Activated naive CD4-positive, alpha-beta T cell (primary cell): ENCODE measurements at places on chromosomes 5 and 9.
A peak's percentile ranks its signal among the peaks of the same experiment; 100 is the strongest.

DNA sequence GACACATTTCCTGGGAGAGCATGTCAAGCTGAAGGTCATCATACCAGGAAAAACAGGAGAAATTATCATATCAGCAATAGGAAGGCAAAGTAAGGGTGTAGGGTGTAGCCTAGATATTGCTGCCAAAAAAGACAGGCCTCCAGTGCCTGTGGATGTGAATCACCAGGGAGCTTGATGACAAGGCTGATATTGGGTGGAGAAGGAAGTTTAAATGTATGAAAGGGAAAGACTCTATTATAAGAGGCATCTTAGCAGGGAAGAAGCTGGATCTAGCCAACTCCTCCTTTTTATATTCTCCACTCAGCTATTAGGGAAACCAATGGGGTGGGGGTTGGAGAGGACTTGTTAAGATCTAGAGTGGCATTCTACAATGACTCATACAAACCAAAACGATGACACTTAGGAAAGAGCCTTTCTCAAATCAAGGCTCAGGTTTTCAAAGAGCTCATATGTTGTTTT is 13.4 kb upstream of the TXNDC8 start:
- no peak for DNase-seq

DNA sequence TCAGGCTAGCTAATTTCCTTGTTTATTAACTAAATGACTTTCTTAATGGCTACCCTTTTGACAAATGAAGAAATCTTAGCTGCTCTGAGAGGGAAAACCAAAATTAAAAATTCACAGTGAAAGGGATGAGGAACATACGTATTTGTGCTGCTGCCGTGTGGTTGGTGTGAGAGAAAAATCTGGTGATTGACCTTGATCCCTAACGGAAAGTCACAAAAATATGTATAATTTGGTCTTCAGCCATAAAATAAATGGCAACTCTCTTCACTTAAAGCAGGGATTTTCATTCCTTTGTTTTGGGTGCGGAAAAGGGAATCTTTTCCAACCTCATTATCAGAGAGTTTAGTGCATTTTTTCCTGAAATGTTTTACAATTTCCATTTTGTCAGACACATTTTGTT is 40.4 kb downstream of the PAM start:
- no peak for DNase-seq

- no peak for DNase-seq
Measured at GRCh38 chr9:35470894-35471293, 19.0 kb upstream of the RUSC2 start.

DNA sequence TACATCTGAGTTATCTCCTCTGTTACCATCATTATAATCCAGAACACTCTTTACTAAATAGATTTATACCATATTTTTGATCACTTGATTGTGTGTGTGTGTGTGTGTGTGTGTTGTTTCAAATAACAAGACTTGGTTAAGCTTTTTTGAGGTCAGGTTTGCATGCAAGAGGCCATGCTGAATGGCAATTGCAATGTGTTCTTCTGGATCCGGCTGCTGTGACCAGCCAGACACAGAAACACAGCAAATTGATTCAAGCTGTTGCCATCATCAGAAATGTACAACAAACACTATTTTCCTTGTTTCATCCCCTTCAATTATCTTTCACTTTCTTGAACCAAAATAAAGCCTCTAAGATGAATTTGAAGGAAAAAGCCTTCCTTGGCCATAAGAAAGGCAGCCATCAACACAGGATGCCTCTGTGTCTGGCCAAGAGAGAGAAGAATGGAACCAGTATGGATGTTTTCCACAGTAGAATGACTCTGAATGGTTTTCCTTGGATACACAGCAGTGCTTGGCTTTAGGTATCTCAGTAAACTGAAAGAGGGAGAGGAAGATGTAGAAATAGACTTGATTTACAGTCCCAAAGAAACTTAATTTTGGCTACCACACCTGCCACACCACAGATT is 53.9 kb downstream of the DPYSL3 start:
- DNase-seq: no peak

DNA sequence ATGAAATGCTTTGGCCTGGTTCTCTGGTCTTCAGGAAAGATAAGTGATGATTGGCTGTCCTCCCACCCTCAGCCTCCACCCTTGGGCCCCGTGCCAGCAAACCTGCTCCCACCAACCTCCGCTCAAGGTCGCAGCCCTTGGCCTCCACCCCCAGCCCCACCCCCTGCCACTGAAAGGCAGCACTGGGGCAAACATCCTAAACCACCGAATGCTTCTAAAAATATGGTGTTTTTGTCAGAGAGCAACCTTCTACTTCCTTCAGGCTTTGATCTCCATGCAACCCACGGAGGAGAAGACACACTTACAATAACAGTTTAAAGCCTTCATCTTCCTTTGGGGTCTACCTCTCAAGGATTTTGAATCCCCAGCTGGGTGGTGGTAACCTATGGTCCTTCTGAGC is 24.0 kb upstream of the TCF7 start:
- peak; percentile 78 for DNase-seq

- DNase-seq: no peak
Measured at GRCh38 chr5:32044939-32045338, 129.2 kb downstream of the GOLPH3 start.

DNA sequence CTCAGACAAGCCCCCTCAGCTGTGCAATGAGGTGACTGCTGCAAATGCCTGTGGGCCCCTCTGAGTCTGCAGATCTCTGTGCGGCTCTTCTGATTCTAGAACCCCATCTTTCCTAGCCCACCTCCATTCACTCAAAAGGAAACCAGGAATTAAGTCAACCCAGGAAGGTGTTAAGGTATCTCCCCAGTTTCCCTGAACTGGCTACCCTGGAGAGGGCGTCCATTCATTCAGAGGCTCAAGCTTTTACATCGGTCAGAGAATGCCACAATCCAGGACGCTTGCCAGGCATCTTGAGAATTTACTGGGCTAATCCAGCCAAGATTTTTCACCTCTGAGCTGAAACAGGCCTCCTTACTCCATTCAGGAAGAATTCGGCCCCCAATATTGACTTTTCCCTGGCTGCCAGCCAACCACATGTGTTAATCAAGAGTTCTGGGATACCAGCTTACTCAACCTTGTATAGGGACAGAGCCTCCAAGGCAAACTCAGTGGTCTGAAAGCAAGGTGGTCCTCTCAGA is 889 bp upstream of the ADAMTS12 start:
- no peak for DNase-seq

DNA sequence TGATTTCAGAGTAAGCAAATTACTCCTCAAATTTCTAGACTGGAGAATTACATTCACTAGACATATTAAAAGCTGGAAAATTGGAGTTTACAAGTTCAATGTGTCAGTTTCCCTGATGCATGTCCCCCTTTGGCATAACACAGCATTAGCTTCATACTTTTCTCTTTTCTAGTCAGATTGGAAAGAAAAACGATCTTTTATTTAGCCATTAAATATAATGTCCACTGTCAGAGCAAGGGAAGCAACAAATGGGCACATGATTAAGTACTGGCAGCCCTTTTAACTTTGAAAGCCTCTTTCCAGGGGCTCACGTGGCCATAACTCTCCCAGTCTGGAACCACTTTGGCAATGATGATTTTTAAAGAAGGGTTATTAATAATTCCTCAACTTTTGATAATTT is 203.3 kb downstream of the KCNN2 start:
- DNase-seq: no peak

DNA sequence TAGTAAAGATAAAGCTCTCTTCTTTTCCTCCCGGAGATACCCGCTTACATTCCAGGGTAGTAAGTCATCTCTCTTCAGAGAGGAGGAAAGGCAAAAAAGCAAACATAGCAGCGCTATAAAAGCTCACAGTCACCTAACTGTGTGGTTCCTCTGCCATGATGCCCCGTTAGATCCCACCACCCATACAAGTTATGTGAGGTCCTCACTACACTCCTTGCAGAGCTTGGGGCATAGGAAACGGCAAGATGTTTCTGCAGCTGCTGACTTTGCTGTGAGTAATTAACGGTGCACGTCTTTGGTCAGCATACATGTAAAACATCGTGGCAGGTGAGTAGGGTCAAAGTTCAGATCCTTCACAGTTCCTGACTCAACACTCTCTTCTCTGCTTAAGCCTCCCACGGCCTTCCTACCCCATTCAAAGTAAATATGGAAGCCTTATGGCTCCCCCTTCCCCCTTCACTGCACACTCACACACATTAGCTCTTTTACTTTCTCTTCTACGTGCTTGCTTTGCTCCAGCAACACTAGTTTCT is 218.9 kb downstream of the DIRAS2 start:
- DNase-seq: no peak
